ENCODE measurements at places on chromosomes 12 and 14.

DNA sequence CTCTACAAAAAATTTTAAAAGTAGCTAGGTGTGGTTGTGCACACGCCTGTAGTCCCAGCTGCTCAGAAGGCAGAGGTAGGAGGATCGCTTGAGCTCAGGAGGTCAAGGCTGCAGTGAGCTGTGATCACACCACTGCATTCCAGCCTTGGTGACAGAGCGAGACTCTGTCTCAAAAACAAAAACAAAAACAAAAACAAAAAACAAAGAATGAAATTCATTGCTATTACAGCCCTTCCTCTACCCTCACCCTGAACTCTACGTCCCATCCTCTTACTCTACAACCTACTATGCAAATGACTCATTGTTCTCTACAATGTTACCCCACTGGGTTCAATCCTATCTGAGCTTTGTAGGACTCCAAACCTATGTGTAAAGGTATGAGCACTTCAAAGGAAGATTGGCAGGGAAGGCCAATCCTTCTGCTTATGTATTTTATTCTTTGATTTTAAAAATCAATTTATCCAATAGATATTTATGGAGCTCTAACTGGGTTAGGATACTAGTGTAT is 39.3 kb downstream of the NINJ2 start:
- no peak for DNase-seq

DNA sequence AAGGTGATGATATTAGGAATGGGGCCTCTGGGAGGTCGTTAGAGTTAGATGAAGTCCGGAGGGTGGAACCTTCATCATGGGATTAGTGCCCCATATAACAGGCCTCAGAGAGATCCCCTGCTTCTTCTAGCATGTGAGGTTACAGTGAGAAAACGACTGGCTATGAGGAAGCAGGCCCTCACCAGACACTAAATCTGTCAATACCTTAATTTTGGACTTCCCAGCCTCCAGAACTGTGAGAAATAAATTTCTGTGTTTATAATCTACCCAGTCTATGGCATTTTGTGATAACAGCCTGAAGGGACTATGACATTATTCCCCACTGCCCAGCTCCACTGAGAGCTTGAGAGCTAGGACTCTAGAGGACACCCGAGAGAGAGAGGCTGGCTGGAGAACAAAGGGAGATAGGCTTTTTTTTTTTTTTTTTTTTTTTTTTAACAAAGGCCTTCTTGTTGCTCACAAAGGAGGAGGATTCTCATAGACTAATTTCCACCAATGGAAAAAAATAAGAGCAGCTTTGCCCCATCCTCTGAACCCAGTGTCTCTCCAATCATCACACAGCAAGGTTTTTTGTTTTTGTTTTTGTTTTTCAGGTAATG is 87.8 kb upstream of the EEA1 start:
- DNase-seq, result no peak

DNA sequence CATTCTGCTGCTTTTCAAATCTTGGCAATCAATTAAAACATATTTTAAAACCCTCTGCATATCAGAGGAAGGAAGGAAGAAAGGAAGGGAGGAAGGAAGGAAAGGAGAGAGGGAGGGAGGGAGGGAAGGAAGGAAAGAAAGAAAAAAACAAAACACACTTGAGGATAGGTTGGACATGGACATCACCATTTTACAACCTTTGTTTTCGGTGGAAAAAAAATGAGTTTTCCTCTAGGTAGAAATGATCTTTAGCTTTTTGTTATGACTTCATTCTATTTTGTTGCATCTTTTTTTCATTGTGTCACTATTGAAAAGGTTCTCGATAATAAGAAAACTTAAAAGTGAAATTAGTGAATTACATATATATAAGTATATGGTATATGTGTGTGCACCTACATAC is 522.9 kb downstream of the NOVA1 start:
- no peak for DNase-seq

DNA sequence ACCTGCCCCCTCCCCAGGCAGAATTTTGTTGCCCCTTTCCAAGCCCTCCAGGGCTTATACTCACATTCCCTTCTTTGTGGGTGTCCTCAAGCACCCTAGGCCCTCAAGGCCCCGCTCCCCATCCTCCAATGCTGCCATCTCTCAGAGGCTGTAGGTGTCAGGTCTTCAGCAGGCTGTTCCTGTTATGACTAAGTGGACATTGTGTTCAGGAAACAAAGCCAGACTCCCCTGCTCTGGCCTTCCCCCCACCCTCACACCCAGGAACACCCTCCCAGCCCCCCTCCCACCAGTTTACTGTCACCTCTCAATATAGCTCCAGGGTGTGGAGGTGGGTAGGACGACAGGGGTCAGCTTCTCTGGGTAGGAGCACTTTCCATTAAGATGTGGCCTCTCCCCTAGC is 1.4 kb upstream of the MYH6 start:
- no peak for DNase-seq

DNA sequence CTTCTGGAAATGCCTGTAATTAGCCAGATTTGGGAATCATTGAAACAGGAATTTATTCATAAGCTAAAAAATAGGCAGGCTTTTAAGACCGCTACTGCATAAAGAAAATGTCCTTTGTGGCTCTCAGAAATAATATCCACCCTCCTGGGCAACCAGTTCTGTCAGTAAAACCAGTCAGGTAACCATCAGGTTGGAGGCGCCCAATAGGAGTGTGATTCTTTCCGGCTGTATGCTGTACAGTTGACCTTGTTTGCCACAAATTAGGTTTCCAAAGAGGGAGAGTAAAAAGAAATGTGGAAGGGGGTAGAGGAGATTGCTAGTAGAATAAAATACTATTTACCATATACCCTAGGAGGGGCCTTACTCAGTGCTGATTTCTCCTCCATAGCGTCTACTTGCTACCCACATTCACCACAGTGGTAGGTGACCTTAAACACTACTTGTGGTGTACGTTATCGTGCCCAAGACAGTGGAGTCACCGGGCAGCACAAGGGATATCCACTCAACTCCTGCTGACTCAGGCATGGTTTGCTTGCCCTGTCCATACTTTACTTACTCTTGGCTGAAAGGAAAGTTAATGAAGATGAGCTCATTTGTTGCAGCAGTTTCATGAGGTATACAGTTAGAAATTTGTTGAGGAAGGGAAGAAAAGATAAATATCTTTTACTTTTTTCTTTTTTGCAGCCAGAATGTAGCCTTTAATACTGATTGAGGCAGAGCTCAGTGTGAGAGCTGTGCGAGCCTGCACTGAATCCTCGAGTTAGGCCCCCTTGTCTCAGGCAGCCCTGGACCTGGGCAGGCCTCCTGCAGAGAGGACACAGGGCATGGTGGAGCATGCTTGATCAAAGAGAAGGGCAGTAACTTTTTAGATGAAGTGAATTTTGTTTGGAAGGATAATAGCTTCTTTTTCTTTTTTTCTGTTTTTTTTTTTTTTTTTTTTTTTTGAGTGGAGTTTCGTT is 76.7 kb downstream of the DIP2B start:
- DNase-seq, result peak; percentile 70

DNA sequence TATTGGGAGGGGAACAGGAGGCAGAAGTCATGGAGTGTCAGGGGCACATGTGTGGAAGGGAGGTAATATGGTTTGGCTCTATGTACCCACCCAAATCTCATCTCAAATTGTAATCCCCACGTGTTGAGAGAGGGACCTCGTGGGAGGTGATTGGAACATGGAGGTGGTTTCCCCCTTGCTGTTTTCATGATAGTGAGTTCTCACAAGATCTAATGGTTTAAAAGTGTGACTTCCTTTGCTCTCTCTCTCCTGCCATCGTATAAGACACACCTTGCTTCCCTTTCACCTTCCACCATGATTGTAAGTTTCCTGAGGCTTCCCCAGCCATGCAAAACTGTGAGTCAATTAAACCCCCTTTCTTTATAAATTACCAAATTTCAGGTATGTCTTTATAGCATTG is 41.6 kb upstream of the CDK17 start:
- no peak for DNase-seq

GRCh38 chr12:123278101-123278627 is 6.5 kb upstream of the CDK2AP1 start:
- no peak for DNase-seq

- no peak for DNase-seq
Observed at GRCh38 chr12:31298515-31298910, 27.4 kb downstream of the SINHCAF start.

- DNase-seq, result no peak
Observed at GRCh38 chr12:12349711-12350665, at the start of gene MANSC1. TSS of gene MANSC1 (minus strand) at chr12:12350242. CDS start at chr12:12343314, 6,928 bp downstream.

- no peak for DNase-seq
Observed at GRCh38 chr12:49273726-49274395, 9.0 kb downstream of the TUBA1C start.

- no peak for DNase-seq
Observed at GRCh38 chr12:50803230-50803875, 39.4 kb upstream of the TMPRSS12 start.

DNA sequence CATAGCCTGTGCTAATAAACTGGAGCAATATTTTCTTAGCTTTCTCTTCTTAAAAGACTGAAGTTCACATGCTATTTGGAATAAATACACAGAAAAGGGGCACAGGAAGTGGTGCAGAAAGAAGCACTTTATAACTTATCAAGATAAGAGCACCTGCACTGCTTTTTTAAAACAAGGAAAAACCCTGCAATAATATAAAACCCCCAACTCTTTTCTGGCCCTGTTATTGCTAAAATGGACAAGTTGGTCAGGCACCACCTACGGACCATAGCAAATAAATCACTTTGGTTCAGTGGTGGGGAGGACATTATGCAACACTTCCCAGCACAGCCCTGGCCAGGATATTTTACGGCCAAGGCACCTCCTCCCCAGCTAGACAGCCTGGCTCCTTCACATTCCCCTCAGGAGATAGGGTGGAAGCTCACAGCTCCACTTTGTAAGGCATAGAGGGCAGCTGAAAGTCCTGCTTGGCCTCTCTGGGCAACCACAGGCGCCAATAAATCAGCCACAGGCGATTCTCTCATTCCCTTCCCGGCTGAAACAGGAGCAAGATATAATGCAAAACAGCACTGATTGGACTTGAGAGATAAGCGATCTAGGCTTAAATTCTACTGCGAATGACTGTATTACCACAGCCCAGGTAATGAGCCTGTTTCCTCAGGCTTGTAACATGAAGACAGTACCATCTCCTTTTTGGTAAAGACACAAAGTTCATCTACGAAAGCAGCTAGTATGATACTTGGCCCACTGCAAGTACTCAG is 2.0 kb downstream of the ZBTB25 start:
- DNase-seq, result peak; percentile 97

DNA sequence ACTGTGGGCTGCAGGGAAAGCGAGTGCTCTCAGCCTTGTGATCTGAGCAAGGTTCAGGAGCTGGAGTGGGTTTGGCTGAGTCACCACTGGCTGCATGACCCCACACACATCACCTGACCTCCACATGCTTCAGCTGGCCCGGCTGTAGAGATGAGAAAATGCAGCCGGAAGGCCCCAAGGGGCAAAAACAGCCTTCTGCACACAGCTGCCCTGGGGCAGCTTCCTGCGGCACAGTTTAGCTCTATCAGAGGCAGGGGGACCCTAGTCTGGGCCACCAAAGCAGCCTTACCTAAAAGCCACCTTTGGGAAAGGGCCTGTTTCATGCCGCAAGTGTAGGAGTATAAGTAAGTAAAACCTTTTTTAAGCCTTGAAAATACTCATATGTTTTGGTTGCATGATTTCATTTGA is 123.3 kb downstream of the SSPN start:
- DNase-seq, result peak; percentile 81

- DNase-seq, result no peak
Observed at GRCh38 chr12:124693111-124693723, 125.8 kb upstream of the NCOR2 start.

DNA sequence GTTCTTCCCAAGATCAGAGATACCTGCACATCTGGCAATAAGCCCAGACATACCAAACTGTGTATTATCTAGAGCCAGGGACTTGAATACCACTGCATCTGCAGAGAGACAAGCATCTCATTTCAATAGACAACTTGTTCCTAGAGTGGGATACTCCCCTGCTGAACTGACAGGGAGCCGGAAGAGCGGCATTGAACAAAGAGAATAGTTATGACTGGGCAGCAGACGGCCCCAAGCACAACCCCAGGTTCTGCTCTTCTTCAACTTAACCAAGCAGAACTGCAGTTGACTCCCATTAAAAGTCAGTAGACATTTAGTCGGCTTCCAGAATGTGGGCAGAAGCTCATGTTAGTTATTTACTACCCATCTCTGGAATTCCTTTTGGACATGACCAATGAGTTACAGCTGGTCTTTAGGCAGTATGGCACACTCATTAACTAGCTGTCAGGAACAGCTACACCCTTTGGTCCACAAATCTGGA is 112.9 kb downstream of the HMGA2 start:
- DNase-seq, result peak; percentile 66

DNA sequence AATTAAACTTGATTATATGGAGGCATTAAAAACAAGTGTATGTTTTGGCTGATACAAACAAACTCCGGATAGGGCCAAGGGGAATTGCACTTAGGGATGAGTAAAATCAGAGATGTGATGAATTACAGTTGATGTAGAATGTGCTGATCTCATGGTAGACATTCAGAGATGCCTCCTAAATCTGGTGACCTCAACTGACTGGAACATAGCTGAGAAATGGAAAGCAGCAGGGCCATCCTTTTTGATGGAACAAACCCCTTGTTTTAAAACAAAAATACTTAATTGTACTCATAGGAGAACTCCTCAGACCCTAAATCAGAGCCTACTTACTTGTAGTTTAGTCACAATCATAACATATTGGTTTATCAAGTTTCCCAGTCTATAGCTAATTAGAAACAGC is 122.8 kb downstream of the C12orf75 start:
- DNase-seq, result no peak

DNA sequence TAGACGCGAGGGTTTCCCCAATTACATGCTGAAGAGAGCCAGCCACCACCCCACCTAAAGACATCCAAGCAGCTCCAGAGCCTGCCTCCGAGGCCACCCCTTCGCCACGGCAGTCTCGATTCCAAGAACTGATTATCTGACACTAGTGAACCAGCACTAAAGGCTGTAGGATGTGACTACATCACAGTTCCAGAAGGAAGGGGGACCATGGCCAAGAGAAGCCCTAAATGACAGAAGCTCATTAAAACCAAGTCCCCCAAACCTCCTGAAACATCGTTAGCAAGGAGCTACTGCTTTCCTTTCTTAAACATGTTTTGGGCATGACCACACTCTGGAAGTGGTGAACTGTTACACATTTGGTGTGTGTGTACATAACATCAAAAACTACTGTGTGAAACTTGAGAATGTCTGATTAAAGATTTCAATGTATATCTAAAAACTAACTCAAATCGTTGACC is 88.2 kb downstream of the DUSP16 start:
- DNase-seq, result no peak

All from NCI-H226 (cell line).